ENCODE measurements at places on chromosomes 3 and 15.

GRCh38 chr3:11878837-11879236 is 32.2 kb upstream of the TAMM41 start:
- no peaks in the 10 kb centered on the region for H3K36me3 ChIP-seq
- H3K27ac ChIP-seq: no peak overlapping the region
- no peaks in the 10 kb centered on the region for H3K4me1 ChIP-seq
- peaks cover 2% of the 10 kb centered on the region for H3K27me3 ChIP-seq
- DNase-seq: no peak

- H3K27ac ChIP-seq: no peak overlapping the region
- no peaks in the 10 kb centered on the region for H3K36me3 ChIP-seq
- H3K27me3 ChIP-seq: peaks cover 1% of the 10 kb centered on the region
- no peak for DNase-seq
- no peak overlapping the region for H3K4me3 ChIP-seq
Observed at GRCh38 chr15:57667171-57667849, 39.2 kb upstream of the POLR2M start.

DNA sequence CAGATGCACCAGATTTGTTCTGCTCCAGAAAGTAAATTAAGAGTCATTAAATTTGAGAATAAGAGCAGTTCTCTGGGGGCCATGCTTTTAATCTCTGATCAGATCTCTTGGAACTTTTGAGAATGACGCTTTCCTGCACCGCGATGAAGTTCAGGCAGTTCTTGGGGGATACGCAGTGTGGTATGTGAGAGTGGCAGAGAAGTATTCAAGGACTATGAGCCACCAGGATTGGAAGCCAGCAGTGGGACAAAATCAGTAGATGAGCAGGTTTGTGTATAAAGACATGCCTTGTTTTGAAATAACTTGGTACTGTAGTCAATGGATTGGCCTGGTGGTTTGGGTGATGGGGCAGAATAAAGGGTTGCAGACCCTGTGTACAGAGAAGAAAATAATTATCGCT is 483.6 kb downstream of the ERC2 start:
- no peak overlapping the region for H3K4me3 ChIP-seq
- H3K36me3 ChIP-seq: no peaks in the 10 kb centered on the region
- H3K27ac ChIP-seq: no peak overlapping the region
- peaks cover 1% of the 10 kb centered on the region for H3K27me3 ChIP-seq
- no peaks in the 10 kb centered on the region for H3K4me1 ChIP-seq

DNA sequence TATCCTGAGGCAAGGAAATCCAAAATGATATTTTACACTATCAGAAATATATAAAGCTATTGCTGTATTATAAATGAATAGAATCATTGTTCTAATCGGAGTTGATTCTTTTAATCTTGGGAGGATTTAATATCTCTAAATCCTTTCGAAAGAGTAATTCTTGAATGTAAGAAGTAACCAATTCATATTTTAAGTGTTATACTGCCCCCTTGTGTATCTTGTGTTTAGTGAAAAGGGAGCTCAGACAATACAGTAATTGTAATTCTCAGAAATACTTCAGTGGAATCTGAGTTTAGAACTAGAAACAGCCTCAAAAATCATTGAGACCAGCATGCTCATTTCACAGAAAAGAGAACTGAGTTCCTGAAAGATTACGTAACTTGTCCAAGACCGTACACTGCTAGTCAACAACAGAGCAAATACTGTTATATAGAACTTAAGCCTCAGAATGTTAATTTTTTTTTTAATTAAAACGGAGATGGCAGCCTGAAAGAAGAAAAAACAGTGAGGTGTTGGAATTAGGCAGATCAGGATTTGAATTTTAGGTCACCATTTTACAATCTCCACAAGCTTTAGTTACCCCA is 42.9 kb downstream of the PLCH1 start:
- H3K36me3 ChIP-seq: no peaks in the 10 kb centered on the region
- no peak for DNase-seq
- no peaks in the 10 kb centered on the region for H3K4me1 ChIP-seq
- no peak overlapping the region for H3K27ac ChIP-seq
- H3K27me3 ChIP-seq: peaks cover 2% of the 10 kb centered on the region

DNA sequence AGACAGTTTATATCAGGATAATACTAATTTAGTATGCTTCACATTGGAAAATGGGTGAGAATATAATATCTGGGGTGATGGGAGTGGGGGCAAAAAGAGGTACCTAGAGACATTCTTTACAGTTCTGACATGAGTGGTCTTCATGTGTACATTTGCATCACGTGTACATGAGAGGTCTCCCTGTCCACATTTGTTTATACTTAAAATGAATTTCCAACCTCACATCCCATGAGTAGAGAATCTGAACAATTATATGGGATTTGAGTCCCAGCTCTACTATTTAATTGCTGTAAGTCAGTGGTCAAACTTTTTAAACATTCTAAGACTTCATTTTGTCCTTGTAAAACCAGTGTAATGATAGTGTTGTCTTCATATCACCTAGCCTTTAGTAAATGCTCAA is 408.4 kb downstream of the NAALADL2 start:
- no peak overlapping the region for H3K4me3 ChIP-seq
- H3K27ac ChIP-seq: no peak overlapping the region
- no peaks in the 10 kb centered on the region for H3K4me1 ChIP-seq
- no peaks in the 10 kb centered on the region for H3K27me3 ChIP-seq
- DNase-seq: no peak
- H3K36me3 ChIP-seq: no peaks in the 10 kb centered on the region

GRCh38 chr3:167323572-167323971 is 56.5 kb downstream of the ZBBX start:
- no peaks in the 10 kb centered on the region for H3K27me3 ChIP-seq
- H3K4me1 ChIP-seq: no peaks in the 10 kb centered on the region
- no peaks in the 10 kb centered on the region for H3K36me3 ChIP-seq
- H3K27ac ChIP-seq: no peak overlapping the region

- peaks cover 10% of the 10 kb centered on the region for H3K4me1 ChIP-seq
- no peak overlapping the region for H3K4me3 ChIP-seq
- H3K27ac ChIP-seq: no peak overlapping the region
Observed at GRCh38 chr15:100529556-100529955, 806 bp upstream of the CERS3 start.

Measured in activated CD4-positive, alpha-beta memory T cell treated with anti-CD3 and anti-CD28 coated beads for 36 hours (primary cell).